ENCODE measurements at places on chromosomes 2 and 18.

DNA sequence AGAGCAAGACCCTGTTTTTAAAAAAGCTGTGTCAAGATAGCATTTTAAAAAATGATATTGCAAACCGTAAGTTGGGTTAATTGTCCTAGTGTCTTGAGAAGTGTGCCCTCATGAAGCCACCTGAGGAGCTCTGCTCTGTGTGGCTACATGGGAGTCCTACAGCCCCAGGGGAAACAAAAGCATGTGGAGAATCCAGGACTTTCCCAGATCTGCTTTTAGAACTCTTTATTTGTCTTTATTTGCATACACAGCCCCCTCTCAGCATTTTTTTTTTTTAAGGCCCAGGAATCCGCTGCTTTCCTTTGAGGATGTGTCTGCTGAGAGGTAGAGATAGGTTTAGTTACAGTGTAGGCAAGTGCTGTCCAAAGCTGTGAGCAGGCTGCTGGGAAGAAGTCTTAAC lies 219.2 kb downstream of the FHOD3 start:
- no peak for DNase-seq

DNA sequence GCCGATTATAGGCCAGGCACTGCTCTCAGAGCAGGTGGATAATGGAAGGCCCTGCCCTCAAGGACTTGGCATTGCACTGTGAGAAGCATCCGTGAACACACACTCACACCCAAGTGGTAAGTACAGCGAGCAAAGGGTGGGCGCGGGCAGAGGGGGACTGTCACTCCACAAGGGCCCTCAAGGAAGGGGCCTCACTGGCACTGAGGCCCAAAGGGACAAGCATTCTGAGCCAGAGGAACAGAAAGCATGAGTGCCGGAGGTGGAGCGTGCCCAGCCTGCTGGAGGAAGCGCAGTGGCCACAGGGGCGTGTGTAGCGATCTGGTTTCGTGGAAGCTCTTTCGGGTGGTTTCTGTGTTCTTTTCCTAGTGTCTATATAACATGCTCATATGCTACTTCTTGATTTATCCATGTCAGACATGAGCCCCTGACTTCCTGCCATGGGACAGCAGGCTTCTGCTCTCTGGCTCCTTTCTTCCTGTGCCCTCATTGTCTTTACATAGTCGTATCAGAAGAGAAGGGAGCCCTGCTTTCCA lies 132.7 kb upstream of the ASB18 start:
- no peak for DNase-seq

DNA sequence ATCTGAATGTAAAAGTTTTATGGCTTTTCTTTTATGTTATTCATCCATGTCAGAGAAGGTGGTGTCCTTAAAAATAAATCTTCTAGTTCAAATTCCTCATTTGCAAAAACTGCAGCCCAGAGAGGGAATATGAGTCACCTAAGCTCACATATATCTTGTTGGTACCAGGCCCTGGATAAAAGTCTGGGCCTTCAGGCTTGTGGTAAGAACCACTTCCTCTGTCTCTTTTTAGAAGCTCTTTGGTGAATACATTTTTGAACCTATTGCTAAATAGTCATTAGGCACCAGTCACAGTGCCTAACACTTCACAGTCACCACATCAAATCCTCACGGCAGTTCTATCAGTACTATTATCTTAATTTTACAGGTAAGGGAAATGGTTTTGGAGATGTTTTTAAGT lies 199.2 kb downstream of the KCNS3 start:
- DNase-seq, result peak; percentile 45

DNA sequence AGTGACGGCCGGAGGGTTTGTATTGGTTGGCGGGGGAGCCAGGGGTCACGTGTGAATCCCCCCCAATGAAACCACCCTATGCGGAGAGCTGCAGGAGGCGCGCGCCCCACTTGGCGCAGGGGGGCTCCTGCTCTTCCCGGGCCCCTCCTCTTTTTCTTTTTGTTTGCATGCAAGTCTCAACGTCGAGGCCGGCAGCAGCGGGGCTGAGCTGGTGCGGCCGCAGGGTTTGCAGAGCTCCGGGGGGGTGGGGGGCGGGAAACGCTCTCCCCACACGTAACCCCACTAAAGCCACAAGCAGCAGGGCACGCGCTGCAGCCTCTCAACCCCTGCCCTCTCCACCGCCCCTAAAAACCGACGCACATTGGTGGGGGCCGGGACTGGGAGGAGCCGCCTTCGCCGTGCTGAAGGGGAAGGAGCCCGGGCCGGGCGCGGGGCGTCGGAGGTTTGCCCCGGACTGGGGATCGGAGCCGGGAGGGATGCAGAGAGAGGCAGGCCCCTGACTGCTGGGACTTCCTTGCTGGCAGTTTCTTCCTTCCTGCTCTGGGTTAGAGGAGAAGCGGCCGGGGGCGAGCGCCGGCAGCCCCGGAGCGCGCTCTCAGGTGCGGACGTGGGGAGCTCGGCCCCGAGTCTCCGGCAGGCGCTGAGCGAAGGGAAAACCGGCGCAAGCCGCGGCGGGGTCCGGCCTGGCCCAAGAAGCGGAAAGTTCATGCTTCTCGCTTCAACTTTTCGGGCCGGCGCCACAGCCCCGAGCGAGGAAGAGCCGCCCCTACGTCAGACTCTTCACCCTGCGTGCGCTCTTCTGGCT lies 864 bp downstream of the LBH start:
- peak; percentile 76 for DNase-seq

- no peak for DNase-seq
Measured at GRCh38 chr2:216078776-216079175, 2.8 kb downstream of the PECR start.

- peak; percentile 83 for DNase-seq
Measured at GRCh38 chr2:85924522-85924921, 35.7 kb upstream of the ST3GAL5 start.

DNA sequence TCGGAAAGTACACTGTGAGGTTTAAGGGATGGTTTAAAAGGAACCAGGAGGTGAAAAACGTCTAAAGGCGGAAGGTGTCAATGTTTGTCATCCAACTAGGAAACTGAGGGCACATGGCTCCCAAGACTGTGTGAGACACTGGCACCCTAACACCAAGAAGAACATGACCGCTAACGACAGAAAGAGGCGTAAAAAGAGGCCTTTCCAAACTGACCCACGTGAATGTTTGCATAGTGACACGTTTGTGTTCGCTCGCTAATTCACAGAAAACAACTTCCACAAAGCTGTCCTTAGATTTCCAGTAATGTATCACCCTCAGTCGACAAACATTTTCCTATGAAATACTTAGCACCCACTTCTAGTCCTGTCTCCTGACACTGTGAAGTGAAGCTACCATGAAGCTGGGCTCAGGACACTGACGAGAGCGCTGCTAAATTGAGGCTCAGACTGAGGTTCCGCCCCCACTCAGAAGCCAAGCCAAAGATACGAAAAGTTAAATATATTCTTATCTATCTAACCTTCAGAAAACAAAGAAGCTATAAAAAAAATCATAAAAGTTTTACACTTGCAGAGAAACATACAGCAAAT lies 86.5 kb downstream of the ZNF516 start:
- no peak for DNase-seq

DNA sequence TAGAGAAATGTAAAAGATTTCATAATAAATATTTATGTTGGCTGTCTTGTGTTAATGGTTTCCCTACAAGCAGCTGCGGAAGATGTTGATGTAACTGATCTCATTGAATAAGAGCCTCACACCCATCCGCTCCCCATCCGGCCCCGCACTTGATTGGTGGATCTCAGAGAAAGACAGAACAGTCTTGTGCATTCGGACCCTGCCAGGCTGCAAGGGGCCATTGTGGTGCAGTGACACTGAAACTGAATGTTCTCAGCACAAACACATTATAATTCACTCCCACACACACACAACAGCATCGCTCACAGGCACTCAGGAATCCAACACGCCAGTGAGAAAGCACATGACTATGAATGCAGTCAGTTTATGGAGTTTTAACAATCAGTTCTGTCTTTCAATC lies 47.8 kb downstream of the PRELID3A start:
- DNase-seq, result peak; percentile 6

DNA sequence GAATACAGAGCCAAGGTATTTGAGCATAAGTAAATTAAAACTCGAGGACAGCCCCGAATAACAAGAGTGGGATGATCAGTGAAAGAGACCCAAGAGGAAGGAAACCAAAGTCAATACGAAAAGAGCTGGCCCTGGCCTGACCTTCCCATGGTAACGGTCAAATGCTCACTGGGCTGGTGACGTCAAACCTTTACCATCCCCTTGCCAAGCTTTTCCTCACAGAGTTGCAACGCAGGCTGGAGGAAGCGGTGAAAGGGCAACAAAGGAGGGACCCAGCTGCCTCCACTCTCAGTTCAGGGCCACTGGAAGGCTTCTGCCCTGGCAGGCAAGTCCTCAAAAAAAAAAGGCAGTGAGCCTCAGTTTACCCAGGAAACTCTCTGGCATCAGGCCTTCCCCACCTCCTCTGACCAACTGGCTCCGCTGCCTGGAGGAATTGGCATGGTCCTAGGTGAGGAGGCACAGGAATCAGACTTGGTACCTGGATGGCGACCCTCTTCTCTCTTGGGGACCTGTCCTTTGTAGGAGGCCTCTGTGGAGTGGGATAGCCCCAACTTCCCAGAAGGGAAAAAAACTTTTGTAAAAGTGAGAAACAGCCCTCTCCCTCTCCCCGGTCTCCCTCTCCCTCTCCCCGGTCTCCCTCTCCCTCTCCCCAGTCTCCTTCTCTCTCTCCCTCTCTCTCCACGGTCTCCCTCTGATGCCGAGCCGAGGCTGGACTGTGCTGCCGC lies 212.4 kb downstream of the ANAPC1 start:
- DNase-seq, result peak; percentile 52

DNA sequence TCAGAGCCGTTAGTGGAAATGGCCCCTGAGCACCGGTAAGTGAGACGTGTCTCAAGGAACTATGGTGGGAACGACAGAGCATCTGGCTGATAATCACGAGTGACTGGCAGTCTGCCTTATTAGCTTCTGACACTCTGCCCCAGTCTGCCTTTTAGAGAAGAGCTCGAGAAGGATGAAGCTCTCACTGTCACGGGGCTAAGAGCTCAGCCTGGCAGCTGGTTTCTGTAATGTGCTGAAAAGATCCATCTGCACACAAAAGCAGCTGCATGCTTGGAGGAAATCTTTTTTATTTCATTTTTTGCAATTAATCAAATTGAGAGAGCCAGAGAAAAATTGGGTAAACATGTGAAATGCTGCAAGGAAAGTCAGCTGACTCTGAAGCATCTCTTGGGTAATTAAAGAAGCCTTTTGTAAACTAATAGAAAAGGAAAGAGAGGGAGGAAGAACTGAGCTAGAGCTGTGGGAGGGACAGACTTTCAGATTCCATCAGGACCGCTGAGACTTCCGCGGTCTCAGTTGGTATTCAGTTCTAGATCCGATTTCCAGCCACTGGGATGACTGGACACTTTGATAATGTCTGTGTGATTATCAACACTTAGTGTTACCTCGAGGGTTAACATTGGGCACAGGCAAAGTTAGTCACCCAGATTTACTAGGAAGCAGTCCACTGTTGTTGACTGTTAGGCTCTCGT lies 24.4 kb downstream of the MBP start:
- DNase-seq, result peak; percentile 89

GRCh38 chr2:144086965-144087364 lies 433.0 kb downstream of the ZEB2 start:
- DNase-seq, result peak; percentile 59

- DNase-seq, result no peak
Measured at GRCh38 chr2:181781078-181781786, 100.9 kb upstream of the NEUROD1 start.

DNA sequence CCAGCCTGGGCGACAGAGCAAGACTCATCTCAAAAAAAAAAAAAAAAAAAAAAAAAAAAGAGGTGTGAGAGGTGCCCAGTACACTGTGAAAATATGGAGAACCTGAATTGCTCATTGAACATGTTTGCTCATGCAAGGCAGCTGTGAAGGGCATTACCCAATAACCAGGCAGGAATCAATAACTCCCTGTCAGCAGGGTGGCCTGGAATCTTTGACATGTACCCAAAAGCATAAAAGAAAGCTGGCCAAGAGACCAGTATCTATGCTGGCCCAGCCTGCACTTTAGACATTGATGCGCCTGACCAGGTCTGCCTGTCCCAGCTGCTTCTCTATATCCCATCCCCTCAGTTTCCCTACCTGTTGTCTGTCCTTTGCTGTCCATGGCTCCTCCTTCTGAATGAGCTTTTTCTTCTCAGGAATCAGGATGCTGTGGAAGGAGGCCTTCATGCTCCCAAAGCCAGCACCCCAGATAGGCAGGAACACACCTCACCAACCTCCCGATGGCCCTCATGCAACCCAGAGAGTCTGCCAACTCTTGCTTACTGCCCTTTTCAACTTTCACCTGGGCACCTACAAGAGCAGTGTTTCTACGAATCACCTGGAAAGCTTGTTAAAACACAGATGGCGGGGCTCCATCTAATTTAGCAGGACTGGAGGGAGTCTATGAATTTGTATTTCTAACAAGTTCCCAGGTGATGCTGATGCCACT lies 83.4 kb upstream of the PPP1CB start:
- DNase-seq, result no peak

DNA sequence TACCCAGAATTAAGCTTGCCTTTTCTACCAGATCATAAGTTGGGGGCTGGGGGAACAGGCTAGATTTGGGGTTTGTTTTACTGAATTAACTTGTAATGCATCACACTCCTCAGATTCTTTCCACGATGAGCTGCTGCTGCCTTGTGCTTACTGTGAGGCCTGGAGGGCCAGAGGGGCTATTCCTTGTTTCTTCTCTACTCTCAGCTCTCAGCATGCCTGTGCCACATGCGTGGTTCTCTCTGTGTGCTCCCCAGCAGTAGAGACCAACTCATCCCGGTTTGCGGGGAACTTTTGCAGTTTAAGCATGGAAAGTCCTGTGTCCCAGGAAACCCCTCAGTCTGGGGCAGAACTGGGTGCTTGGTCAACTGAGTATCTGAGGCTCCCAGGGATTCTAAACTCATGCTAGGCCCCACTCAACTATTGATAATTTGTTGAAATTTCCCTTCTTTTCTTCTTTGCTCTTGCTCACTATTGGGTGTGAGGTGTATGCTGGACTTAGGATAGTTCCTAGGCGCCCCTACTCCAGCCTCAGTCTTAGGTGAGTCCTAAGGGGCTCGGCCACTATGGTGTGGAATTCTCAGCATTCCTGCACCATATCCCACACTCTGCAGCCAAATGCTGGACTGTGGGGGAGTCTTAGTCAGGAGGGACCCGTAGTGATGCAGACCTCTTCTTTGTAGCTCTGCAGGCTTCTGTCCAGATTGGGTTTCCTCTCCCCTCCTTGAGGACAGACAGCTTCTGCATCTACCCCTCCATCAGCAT lies 63.1 kb downstream of the SRD5A2 start:
- no peak for DNase-seq

GRCh38 chr2:16478434-16479210 lies 187.0 kb downstream of the CYRIA start:
- no peak for DNase-seq

- no peak for DNase-seq
Measured at GRCh38 chr2:177052471-177052870, 160.1 kb upstream of the HNRNPA3 start.

GRCh38 chr2:223668302-223668998 lies 66.3 kb upstream of the SCG2 start:
- DNase-seq, result peak; percentile 25

DNA sequence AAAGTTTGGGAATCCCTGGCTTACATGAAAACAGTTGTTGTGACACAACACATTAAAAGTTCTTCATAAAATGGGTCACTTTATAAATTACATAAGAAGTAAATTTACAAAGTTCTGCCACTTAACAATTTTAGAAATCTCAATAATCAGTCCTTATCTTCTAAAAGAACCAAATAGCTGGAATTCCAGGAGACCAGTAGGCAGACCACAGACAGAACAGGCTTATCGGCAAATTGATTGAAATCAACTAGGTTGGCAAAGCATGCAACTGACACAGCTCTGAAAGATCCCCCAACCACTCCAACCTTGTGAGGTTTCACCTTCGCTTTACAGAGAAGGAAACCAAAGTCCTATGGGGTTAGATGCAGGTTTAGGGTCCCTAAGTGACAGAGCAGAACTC lies 103.0 kb downstream of the DNER start:
- no peak for DNase-seq

Measured in GM23248 (cell line).